ENCODE measurements at places on chromosomes 11 and 22.

GRCh38 chr11:44825058-44825785, 98.5 kb downstream of the TSPAN18 start:
- ATAC-seq: no peak

- ATAC-seq: peak; percentile 47
These were observed 4.8 kb downstream of the TRIM3 start for GRCh38 chr11:6468712-6469495.

- no peak for ATAC-seq
These were observed 789 bp upstream of the POLA2 start for GRCh38 chr11:65260756-65261590.

DNA sequence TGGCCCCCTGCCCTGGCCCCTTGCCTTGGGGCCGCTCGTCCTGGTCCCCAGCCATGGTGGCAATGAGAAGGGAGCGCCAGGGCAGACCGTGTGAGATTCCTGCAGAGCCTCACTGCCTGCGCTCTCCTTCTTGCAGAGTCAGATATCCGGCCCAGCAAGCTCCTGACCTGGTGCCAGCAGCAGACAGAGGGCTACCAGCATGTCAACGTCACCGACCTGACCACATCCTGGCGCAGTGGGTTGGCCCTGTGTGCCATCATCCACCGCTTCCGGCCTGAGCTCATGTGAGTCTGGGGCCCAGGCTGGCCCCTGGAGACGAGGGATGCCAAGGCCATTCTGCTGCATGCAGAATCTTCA, 114.1 kb downstream of the MICAL2 start:
- ATAC-seq: peak; percentile 83

- no peak for ATAC-seq
These were observed 58.3 kb downstream of the CERK start for GRCh38 chr22:46679706-46680269.

All from stimulated activated memory B cell treated with anti-CD40 and anti-IgM and Interleukin-4, amounts not matched to agents 10 μg/mL and 1 μg/mL and 100 μg/mL, for 72 hours (primary cell).